Cerebellar nuclear complex (tissue), 1 donor: ENCODE measurements at places on chromosomes 3 and 15.

DNA sequence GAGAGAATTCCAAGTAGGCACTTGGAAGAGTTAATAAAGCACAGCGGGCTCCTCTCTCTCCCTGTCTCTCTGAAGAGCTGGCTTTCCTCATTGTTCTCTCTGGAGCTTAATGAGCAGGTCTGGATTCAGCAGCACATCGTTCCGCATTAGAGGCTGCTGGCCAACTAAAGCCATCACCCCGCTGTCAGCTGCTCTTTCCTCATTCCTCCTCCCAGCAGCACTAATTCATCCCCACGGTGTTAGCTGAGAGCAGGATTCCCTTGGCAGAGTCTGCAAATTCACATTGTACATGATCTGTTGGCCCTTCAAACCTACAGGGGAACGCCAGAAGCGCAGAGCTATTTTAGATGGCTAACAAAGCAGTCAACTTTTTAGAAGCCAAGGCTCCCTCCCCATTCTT, 44.2 kb downstream of the SGO1 start:
- peak; percentile 60 for DNase-seq

DNA sequence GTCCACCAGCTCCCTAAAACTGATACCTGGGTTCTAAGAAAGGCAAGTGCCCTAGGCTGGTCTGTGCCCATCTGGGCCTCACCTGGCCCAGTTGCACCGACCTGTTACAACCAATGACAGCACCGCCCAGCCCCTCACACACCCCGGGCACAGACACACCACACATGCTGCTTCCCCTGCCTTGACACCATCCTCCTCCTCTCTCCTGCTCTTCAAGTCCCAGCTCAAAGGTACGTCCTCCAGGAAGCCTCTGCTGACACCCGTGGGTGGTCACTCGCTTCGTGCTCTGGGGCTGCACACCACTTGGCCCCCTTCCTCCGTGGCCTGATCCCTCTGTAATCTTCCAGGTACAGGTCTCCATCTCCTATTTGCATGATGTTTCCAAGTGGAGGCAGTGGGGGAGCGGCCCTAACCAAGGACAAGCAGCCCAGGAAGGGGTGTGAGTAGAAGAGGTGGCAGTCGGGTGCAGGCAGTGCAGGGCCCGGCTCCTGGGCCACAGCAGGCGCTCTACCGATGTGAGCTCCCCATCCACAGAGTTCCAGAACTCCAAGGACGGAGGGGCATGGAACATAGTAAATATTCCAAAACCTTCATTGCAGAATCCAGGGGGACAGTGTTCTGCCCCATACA, 144.6 kb downstream of the NUP210 start:
- no peak for DNase-seq

GRCh38 chr3:20905210-20905805, 719.3 kb upstream of the SGO1 start:
- no peak for DNase-seq

DNA sequence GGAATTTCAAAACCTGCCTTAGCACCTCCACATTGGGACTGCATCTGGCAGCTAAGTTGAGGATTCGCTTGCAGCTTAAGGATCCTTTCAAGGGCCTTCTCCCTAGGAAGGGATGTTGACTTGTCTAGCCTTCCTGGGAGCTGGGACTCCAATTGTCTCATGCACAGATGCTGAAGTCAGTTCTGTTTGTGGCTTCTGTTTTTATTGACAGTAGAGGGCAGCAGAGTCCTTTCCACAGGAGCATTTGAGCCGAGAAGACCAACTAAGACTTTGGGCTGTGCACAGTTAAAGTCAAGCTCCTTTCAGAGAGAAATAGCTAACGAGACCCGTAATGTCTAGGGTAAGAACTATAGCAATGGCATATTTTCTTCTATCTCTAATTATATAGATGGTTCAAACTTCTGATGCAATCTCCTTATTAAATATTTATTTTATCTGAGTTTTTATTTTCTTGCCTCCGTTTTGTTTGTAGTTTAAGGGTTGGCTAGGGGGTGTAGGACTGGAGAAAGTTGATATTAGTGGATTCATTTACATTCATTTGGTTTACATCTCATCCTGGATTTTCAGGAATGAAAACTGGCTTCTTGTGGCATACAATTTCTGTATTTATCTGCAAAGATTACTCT, 59.7 kb upstream of the KBTBD8 start:
- DNase-seq: no peak

DNA sequence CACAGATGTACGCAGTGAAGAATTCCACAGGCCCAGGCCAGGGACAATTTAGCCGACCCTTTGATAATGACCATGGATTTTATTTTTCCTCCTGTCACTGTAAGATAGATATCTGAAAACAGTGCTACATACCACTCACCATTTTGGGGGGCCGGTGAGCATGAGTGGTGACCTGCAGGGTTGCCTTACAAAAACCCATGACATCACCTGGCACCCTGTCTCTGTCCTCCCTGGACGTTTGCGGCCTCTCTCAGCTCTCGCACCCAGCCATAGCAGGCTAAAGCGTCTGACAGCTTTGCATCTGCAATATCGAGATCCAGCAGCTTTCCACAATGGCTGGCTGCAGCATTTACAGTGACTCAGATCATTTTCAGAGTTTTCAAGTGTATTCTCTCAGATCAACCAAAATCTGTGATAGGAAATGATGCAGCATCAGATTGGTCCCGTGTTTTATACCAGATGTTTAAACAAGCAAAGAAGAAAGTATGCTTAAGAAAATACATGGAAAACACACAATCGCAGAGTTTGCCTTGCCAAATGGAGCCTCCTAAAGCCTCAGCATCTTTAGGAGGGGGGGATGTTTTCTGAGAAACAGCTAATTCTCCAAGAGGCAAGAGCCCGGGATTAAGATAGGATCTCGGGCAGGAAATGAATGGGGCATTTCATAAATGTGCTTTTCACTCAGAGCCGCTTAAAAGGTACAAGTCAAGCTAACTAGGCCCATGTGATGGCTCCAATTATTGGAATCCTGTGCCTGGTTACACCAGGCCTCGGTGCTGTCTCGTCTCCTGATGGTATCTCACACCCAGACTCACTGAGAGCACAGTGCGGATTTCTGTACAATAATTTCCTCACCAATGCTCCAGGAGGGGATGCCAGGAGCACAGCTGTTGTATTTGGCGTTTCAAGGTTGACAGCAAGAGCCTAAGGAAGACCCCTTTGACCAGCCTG, 257.3 kb downstream of the XXYLT1 start:
- DNase-seq: no peak

DNA sequence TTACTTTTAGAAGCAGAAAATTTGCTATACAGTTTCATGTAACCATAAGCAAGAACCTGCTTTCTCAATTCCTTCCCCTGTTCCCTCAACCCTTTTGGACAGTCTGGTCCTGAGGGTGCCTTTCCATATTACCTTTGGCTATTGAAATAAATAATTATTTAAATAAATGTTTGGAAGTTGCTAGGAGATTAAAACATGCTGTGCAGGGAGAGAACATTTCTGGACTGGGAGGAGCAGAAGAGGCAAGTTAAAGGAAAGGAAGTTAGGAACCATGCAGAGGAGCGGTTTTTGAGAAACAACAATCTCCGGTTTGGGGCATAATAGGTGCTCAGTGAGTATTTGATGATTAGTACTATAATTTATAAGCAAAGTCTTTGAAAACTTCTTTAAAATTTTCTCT, 41.8 kb downstream of the ZNF609 start:
- DNase-seq: no peak
